ENCODE measurements at places on chromosomes 3 and 15.

- no peak for DNase-seq
Observed at GRCh38 chr15:40040770-40041169, 1.8 kb upstream of the SRP14 start.

DNA sequence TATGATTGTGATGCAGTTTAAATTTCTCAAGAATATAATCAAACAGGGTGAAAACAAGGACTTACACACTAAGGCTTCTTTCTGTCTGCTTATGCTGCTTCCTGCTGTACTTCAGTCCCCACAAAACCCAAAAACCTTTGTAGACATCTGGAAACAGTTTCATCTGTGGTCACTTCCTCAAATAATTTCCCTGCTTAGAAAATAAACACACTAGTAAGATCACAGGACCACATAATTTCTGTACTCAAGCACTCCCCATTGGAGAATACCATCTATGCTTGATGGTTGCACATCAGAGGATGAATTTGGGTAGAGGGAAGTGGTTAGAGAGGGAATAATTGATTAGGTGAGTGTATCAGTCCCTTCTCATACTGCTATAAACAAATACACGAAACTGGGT, 266.2 kb downstream of the LSAMP start:
- DNase-seq, result no peak

GRCh38 chr15:40436892-40437751, 3.6 kb upstream of the BAHD1 start:
- DNase-seq, result no peak

GRCh38 chr3:98962189-98962930, 60.9 kb upstream of the DCBLD2 start:
- DNase-seq, result no peak

DNA sequence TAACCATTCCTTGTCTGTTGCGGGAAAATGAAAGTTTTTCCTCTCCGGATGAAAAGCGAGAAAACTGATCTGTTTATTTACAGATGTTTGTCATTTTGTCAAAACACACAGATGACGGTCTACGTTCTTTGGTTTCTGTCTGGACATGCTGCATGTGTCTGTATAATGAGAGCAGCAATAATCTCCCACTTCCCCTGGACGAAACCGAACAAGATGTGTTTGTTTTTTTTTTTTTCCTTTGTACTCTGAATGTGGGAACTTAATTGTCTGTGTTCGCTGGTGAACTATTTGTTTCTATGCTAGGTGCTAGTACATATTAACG, 33.6 kb downstream of the PTPRG start:
- DNase-seq, result no peak

DNA sequence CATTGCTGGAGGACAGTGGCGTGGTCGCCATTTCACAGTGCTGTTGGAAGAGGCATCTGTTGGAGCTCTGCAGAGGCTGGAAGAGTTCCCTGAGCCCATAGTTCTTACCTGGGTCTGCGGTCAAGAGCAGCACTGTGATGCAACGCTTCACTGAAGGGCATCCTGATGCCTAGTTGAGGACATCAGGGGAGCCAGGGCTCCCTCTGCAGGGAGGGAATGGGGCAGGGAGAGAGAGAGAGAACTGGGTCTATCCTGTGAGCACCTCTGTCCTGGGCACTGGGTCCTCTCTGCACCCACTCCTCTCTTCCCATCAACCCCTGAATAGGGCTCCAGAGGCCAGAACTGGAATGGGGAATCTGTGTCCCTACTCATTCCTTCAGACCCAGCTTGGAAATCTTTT, 23.9 kb upstream of the MOBP start:
- no peak for DNase-seq

- DNase-seq, result no peak
Observed at GRCh38 chr15:74157868-74158827, 15.4 kb upstream of the ISLR start.

DNA sequence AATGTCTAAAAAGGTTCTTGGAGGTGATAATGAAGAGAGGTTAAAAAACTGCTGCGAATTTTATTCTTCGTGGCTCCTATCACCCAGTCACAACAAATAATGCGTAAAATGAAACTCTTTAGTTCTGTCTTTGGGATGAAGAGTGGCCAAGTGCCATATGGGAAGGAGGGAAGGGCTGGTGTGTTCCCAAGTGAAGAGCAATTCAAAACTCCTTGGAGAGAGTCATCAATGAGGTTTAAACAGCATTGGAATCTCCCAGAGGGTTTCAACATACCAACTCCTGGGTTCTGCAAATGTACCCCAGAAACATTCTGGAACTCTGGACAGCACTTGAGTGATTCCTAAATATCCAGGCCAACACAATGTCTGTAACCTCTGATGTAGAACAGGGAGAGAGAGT, 45.3 kb downstream of the SLCO3A1 start:
- DNase-seq, result no peak

DNA sequence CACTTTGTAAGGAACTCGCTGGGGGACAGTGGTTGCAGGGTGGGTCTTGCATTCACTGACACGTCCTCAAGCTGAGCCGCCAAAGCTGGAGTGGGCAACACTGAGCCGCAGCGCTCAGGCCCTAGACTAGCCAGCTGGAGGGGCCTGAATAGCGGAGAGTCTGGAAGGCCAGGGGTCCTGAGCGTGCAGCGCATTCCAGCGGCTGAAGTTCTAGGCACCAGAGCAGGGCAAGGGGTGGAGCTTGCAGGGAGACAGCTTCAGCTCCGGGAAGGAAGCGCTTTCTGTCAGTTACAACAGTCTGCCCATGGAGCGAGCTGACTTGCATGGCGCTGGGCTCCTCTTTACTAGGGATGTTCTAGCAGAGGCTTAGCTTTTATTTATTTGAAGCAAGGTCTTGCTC, 2.7 kb downstream of the MAP6D1 start:
- DNase-seq, result no peak

- no peak for DNase-seq
Observed at GRCh38 chr3:9032231-9032777, 69.0 kb upstream of the RAD18 start.

DNA sequence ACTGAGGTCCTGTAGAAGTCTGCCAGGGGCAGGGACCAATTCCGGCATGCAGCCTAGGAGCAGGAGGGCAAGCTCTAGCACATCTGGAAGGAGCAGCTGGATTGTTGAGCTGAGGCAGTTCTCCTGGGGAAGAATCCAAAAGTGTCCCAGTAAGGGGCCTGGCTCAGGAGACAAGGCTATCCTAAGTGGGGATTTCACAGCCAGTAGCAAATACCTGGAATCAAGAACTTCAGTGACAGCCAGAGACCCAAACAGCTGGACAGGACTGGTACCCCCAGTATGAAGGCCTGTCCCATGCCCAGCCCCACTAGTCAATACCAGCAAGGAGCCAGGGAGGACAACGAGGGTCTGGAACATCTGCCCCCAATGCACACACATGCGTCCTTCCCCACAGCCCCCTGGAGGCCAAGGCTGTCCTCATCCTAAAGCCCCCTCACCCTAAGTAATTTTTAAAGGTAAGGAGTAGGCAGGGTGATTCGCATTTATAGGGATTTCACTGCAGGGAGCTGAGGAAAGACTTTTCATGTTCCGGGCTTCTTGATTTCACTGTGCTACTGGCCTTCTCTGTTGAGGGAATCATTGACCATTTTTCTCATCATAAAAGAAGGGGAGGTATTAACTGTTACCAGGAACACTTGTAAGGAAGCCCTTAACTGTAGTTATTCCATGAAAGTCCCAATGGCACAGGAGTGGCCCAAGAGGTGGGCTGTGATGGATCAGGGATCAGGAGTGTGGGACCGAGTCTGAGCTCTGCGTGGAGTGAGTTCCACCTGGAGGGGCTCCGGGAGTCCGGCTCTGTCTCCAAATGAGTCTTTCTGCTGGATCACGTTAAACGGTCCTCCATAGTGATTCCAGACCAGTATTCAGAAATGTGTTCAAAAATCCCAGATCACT, 2.6 kb upstream of the CHSY1 start:
- no peak for DNase-seq

- DNase-seq, result no peak
Observed at GRCh38 chr3:152998591-152998990, 163.4 kb upstream of the RAP2B start.

DNA sequence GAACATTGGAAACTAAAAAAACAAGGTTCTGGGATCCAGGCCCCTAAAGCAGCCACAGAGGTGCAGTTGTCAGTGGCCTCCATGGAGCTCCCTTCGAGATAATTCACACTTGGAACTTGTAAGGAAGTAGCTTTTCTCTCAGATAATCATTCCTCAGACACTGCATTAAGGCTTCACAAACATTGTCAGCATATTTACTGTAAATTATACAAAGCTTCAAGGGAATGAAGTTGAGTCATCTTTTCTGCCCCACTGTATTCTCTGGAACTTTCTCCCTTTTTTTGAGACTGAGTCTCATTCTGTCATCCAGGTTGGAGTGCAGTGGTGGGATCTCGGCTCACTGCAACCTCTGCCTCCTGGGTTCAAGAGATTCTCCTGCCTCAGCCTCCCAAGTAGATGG, 7.1 kb downstream of the BLOC1S6 start:
- no peak for DNase-seq

All from stimulated activated CD4-positive, alpha-beta T cell treated with anti-CD3 and anti-CD28 coated beads, Interleukin-2, amount 100 ng/mL, for 24 hours (primary cell).